Kidney (tissue), 22 donors: ENCODE measurements at places on chromosomes 6 and 20. TPM values are rescaled to one million over a fixed set of nuclear protein-coding genes. Genes with fewer than 3 reads are reported as not detected.

SLC26A8 gene
- total RNA-seq: 0.22 TPM

ATRN gene
- total RNA-seq: 48.1 TPM

SLC17A2 gene
- 0.76 TPM for total RNA-seq

SAPCD1 gene
- 6.5 TPM for total RNA-seq

OR10C1 gene
- not detected for total RNA-seq

SIM1 gene
- total RNA-seq: 31.8 TPM

MCHR2 gene
- total RNA-seq: not detected

LY6G5C gene
- total RNA-seq: 2.5 TPM

TEAD3 gene
- total RNA-seq: 18.0 TPM

NAPB gene
- total RNA-seq: 9.6 TPM

BTBD3 gene
- total RNA-seq: 37.7 TPM

PGC gene
- not detected for total RNA-seq
